T-cell (primary cell): ENCODE measurements at places on chromosomes 2 and 18.

- no peak for DNase-seq
Measured at GRCh38 chr2:204335451-204336058, 209.7 kb upstream of the PARD3B start.

- no peak for DNase-seq
Measured at GRCh38 chr18:37348729-37349128, 216.9 kb downstream of the CELF4 start.

GRCh38 chr18:10519999-10520935 is 5.6 kb upstream of the NAPG start:
- peak; percentile 44 for DNase-seq

GRCh38 chr2:227703280-227703732 is 14.5 kb downstream of the SLC19A3 start:
- no peak for DNase-seq

GRCh38 chr2:46179037-46179621 is 118.1 kb upstream of the EPAS1 start:
- DNase-seq: peak; percentile 58

DNA sequence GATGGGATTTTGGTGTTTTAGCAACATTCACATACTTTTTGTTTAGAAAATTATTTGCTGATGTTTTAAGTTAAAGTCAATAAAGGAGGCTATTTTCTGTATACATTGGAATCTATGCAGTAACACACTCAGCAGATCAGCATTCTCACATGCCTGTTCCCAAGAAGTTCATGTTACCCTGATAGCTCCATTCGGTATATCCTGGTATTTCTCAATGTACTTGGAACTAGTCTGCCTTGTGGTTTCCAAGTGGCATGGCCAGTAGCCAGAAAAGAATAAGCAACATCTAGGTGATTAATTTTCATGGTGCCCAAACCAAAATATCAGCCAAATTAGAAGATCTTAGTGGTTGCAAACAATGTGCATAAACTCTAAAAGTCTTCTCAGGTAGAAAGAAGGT is 5.2 kb upstream of the NCAPH start:
- no peak for DNase-seq

DNA sequence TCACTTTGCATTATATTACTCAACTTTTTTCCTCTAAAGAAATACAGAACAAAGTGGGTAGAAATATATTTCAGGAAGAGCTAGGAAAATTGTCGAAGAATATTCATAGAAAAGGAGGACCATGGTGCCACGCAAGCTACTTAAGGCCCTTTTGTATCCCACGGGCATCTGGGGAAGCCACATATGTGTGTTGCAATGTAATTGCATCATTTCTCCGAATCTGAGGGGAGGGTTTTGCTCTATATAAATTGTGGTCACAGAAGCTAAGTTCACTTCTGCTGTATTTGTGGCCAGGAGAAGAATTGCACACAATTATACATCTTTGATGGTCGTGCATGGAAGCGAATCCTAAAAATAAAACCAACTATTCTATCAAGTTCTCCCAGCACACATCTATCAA is 360.3 kb downstream of the IRS1 start:
- no peak for DNase-seq

- DNase-seq: no peak
Measured at GRCh38 chr2:215751200-215751910, 262.0 kb downstream of the MREG start.

- DNase-seq: no peak
Measured at GRCh38 chr2:205043285-205043684, 498.0 kb downstream of the PARD3B start.

- DNase-seq: no peak
Measured at GRCh38 chr2:45834372-45834771, 182.9 kb downstream of the PRKCE start.

DNA sequence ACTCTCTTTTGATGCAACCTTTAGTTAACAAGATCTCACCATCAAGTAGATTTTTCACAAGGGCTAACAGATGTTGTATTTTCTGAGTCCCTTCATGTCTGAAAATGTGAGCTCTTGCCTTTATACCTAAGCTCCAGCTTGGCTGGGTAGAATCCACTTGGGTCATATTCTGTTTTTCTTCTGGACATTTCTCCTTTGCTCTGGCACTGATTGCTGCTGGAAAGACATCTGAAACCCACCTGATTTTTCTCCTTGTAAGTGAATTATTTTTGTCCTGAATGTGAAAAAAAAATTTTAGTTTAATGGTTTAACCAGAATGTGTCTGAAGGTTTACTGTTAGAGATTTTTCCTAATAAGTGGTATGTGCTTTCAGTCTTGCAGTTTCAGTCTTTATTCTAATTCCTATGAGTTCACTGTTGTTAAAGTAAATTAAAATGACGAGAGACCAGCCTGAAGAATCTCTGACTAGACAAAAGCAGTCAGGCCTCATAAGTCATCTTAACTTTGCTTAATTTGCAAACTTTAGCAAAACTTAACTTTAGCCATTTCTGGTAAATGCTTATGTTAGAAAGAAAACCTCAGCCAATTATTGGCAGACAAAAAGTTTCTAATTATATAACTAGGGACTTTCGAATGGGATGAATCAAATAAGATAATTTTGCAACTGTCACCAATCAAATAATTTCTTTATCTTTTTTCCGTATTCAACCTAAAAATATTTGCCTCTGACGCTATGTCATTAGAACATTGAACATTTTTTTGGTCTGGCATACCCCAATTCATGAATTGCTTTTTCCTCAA is 70.8 kb downstream of the ACAA2 start:
- no peak for DNase-seq

DNA sequence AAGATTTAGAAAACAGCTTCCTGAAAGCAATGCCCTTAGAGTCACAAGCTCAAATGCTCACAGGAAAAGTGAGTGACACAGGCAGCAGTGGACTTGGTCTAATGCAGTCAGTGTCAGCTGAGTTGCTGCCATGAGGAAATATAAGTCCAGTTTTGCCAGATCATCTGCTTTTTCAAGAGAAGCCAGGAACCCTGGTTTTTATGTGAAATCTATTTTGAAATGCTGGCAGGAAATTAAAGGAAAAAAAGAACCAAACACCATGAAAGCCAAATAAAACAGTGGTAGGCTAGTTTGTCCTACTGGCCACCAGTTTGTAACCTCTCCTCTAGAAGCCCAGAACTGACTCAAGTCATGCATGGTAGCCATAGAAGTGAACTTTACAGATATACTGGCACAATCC is 109.2 kb downstream of the THADA start:
- DNase-seq: no peak

DNA sequence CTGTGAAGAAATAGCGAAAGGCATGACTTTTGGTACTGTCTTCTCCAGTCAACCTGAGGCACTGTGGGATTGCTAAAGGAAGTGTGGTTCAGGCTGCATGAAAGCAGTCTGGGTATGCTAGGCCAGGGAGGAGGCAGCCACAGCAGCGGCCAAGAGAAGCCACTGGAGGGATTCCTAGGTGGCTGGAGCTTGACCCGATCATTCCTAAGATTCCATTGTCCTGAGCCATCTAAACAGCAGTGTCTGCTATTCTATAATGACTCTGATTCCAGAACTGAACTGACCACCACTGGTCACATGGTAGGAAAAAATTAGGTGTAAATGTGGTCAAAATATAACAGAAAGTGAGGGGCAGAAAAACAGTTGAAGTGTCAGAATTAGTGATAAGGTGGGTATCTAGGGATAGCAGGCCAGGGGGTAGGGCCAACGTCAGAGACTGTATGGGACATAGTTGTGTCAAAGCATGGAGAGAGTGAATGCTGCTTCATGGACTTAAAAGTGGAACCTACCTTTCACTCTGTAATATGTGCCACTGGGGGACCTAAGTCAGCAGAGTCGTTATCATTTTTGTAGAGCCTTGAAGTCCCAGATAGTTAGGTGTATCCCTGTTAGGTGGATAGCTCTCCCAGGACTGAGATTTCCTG is 204.6 kb downstream of the CTNNA2 start:
- DNase-seq: no peak
